ENCODE measurements at places on chromosomes 3 and 15.

GRCh38 chr3:16600780-16601536 is 4.3 kb downstream of the DAZL start:
- peak; percentile 70 for DNase-seq

- DNase-seq = no peak
These were observed 45.2 kb downstream of the PTPN9 start for GRCh38 chr15:75533945-75534344.

DNA sequence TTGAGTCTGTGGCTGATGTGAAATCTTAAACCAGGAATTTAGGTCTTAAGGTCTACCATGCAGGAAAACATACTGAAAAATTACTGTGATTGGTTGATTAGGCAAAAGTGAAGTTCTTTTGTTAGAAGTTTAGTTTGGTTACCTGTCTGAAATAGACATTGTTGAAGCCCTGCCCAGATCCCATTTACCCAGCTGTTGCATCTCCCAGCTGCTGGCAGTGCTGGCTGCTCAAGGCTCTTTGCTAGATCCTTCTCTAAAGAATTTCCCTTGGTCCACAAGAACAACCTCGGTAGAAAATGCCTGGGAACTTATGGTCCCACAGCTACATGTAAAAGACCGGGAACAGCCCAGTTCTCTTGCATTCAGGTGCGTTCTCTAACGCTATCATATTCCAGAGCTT is 137.3 kb downstream of the EDEM1 start:
- DNase-seq = no peak

- DNase-seq = no peak
These were observed 32.4 kb downstream of the KLHL18 start for GRCh38 chr3:47315069-47315647.

GRCh38 chr3:31142139-31142538 is 247.7 kb upstream of the GADL1 start:
- DNase-seq = no peak

DNA sequence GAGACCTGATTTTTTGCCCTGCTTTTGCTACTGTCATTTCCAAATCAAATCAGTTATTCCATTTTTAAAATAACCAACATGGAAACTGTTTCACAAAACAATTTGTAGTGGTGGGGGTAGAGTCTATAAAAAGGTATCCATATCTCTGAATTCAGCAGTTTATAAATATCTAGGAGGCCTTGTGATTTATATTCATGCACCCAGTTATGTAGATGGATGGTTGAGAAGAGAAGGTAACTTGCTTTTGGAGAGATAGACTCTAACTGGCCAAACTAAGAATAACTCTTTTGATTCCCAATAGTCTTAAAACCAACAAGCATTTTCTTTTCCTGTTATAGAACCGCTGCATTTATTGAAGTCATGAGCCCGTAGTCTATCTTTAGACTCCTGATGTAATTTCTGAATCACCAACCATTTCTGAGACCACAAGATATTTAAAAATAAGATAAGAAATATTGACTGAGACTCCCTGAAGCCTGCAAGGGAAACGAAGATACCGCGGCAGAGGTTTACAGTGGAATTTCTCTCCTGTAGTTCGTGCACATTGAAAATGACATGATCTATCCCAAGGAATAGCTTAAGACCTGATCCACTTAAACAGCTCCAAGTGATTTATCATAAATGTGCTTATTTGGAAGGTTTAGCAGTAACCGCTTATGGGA is 68.5 kb downstream of the SAMMSON start:
- DNase-seq = no peak

- no peak for DNase-seq
These were observed 509.3 kb upstream of the PPP2R3A start for GRCh38 chr3:135456108-135456790.

DNA sequence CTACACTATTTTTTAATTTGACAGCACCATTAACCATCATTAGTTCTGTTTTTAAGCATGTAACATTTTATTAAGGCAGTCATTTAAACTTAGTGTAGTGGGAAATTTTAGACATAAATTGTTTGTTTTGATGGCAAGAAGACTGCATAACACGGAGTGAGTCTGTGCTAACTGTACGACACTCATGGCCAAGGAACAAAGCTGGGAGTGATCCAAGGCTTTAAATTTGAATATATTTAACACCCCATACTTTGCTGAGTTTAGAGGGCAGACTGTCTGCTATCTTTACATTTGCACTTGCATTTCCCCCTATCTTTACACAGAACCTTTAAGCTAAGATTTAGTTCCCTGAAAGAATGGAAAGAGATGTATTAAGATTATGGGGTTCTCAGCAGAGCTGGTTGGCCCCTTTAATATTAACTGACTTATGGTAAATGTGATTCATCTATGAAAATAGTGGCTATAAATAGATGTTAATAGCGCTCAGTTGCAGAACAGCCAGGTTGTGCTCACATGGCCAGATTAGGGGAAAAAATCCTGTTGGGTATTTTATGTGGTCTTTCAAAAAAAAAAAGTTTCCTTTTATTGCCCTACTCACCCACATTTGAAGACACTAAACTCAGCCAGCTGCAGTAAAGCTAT is 120.7 kb downstream of the CMSS1 start:
- DNase-seq = no peak

DNA sequence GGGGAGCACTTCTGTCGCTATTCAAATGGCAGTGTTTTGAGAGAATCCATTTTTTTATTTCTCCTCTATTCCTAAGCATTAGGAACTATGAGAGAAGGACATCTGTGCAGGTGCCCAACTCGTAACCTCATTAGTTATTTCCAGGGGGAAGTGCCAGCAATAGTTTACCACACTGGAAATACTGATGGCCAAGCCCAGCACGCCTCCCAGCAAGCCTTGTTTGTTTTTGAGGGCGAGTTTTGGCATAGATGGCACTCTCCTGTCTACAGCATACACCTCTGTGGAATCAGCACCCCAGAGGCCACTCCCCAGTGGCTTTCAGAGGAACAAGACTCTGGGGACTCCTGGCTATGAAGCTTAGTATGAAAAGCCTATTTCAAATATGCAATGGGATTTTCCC is 36.6 kb downstream of the FAN1 start:
- no peak for DNase-seq
